Stimulated activated CD4-positive, alpha-beta T cell treated with anti-CD3 and anti-CD28 coated beads, Interleukin-12 subunit alpha, Interleukin-12 subunit beta, amount 100 ng/mL, for 24 hours (primary cell): ENCODE measurements at places on chromosomes 12 and 14.

DNA sequence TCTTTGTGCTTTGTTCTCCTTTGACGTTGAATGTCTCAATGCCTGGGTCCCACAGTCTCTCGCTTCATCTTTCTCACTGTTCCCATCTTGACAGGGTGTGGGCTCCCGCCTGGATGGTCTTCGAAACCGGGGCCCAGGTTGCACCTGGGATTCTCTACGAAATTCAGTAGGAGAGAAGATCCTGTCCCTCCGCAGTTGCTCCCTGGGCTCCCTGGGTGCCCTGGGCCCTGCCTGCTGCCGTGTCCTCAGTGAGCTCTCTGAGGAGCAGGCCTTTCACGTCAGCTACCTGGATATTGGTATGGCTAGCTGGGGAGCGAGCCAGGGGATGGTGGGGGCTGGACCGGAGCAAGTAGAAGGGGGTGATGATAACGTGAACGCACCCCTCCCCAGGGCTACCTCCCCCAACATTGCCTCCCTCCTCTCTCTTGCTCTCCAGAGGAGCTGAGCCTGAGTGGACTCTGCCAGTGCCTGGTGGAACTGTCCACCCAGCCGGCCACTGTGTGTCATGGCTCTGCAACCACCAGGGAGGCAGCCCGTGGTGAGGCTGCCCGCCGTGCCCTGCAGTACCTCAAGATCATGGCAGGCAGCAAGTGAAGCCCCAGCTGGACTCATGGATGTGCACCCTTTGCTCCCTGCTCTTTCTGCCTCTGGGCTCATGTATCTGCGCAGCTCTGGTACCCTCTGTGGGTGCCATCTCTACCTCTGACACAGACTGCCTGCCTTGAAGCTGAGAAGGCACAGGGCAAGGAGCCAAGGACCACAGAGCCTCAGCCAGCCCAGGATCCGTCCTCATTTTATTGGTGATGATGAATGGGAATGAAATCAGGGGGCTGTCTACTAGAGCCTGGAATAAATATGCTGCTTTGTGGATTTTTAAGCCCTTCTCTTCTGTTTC, 1.5 kb downstream of the NPFF start:
- DNase-seq = no peak

- DNase-seq = no peak
Observed at GRCh38 chr12:49930515-49931288, 19.8 kb upstream of the AQP2 start.

DNA sequence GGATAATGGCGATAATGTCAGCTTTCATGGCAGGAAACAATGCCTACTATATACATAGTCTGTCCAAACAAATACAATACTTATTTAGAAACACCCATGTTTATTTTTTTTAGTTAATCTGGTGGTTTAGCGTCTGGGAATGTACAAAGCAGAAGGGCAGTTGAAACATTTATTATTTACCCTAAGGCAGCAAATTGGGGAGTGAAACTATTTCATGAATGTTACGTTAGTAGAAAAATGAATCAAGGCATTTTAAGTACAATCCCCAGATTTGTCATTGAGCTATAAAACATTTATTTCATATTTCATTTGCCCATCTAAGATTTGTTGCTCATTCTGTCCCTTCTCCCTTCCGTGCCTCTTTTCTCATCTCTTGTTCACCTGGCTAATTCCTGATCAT, 87.1 kb upstream of the ATF1 start:
- no peak for DNase-seq

DNA sequence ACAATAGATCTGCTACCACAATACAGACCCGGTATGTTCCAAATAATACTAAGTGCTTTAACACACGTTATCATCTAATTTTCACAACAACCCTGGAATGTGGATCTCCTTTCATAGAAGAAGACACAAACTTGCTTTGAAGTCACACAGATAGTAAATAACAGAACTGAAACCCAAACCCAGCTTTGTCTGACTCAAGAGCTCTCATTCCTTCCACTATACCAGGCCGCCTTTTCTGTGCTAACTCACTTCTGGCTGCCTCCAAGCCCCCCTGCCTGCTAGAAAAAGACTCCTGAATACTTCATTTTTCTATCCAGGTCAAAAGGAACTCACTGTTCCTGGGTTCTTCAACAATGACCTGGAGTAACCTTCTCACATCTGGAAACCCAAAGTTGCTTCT, 37.8 kb downstream of the PRPF40B start:
- DNase-seq = no peak

DNA sequence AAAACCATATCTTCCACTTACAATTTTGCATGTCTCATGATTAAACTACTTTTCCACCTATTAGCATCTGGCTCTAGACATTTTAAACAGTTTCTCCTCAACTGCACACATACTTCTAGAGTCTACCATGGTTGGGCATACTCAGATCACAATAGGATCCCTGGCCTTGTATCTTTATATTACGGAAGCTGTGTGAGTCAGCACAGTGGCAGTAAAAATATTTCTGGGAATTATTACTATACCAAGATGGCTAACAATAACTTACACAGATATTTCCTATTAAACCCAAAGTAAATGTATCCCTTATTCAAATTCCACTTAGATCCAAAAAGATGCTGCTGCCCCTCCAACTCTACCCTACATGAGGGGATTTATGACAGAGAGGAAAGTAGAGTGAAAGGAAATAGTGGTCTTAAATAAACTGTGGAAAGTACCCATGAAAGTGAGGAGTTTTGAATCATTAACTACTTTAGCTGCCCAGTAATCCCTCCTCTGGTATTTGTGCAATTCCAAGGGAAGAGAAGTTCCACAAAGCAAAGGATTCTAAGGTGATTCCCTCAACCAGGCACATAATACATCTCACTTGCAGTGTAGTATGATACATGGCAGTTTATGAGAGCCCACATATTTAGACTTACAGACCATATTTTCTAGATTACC, 14.0 kb upstream of the CPSF6 start:
- DNase-seq = no peak

GRCh38 chr12:105948331-105948730, 190.4 kb downstream of the NUAK1 start:
- no peak for DNase-seq

- no peak for DNase-seq
Observed at GRCh38 chr14:78253986-78254385, 83.8 kb downstream of the NRXN3 start.

DNA sequence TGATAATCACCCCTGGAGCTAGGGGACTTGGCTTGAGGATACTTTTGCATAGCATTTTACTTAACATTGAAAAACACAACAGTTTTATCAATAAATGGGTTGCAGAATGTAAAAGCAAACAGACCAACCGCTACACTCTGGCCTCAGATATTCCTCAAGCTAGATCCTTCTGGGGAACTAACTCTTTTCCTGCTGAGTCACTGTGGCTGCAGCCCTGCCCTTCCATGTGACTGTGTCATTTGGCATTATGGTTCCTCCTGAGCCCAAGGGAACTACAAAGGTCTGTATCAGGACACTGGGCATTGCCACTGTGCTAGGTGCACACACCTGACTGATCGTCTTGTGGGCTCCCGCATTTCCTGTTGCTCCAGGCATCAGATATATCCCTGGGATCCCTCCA, 56.6 kb downstream of the TTC9 start:
- no peak for DNase-seq

GRCh38 chr12:108581311-108582227, 16.3 kb downstream of the TMEM119 start:
- DNase-seq = no peak

- no peak for DNase-seq
Observed at GRCh38 chr12:108821407-108822397, 35.7 kb downstream of the SSH1 start.

- no peak for DNase-seq
Observed at GRCh38 chr14:104971447-104972240, 6.5 kb downstream of the AHNAK2 start.

- no peak for DNase-seq
Observed at GRCh38 chr12:11684393-11684792, 34.9 kb downstream of the ETV6 start.

- DNase-seq = no peak
Observed at GRCh38 chr12:82359115-82359478, 768 bp downstream of the METTL25 start.

- DNase-seq = peak; percentile 8
Observed at GRCh38 chr12:124036657-124037109, 63.7 kb downstream of the ZNF664 start.

DNA sequence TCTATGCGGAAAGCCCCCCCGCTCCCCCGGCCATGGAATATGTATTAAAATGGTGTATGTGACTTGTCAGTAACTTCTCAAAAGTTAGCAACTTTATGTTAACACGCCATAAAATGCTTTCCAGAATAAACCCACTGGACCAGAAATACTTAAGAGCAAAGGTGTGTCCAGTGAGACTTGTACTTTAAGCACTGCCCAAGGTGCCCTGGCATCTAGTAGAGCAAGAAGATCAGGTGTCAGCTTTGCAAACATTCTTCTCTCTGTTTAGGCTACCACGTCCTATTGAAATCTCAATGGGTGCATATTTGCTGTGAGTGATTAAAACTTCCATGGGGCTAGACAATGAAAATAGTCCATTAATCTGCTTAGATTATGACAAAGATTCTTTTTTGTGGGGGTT, 201.2 kb downstream of the ESR2 start:
- no peak for DNase-seq

GRCh38 chr14:104072586-104072985, 12.9 kb upstream of the ASPG start:
- no peak for DNase-seq

GRCh38 chr14:94373708-94374107, 14.7 kb downstream of the SERPINA1 start:
- DNase-seq = no peak

DNA sequence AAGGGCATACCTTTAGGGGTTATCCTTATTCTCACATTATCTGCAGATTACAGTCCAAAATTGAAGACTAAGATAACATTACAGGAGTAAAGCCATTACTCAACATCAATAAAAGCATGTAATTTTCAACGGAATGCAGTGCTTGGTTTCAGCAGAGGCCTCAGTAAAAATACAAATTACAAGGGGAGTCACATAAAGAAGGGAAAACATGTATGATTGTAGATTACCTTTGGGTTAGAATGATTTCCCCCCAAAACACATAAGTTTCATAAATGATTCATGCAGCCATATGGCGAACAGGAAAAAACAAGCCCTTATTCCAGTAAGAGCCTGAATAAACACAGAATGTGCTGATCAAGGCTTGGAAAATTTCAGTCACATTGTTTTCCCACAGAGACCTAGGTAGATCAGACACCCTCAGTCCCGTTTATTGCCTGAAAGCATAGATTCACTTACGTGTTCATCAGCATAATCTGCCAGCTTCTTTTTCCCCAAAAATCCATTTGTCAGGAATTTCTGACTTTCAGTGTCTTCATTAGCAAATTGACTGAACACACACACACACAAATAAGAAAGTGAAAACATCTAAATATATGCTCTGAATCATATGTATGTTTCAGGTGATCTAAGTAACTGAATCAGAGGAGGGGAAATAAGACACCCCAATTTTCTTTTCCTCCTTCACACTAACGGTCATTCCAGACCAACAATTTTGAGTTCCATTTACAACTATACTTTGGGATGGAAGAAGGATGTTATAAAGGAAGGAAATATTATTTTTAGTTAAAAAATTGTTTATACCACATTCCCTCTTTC, 37.5 kb downstream of the SLC38A4 start:
- no peak for DNase-seq

DNA sequence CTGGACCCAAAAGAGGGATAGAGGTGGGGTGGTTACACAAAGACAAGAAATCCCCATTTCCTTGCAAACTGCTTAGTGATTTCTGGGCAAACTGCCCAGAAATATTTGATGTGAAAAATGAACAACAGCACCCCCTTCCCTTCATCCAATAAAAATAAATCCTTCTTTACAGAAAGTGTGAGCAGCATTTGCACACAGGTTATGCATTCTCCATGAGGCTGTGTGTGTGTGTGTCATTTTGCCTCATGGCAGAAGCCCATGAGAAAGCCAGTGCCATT, 17.2 kb upstream of the NRXN3 start:
- no peak for DNase-seq

DNA sequence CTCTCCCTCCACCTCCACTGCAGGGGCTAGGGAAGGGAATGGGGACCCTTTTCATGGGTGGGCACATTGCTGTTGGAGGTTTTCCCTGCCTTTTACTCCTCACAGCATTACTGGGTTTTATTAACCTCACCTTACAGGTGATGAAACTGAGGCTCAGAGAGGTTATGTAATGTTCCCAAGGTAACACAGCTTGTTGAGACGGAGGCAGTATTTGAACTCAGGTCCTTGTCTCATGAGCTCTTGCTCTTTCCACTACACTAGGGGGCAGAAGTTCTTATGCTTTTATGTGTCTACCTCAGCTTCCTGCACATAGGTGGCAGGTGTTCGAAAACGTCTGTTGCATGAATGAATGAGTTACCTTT, 11.7 kb downstream of the CISTR start:
- no peak for DNase-seq

GRCh38 chr12:34607520-34608195, 585.4 kb downstream of the ALG10 start:
- DNase-seq = no peak

DNA sequence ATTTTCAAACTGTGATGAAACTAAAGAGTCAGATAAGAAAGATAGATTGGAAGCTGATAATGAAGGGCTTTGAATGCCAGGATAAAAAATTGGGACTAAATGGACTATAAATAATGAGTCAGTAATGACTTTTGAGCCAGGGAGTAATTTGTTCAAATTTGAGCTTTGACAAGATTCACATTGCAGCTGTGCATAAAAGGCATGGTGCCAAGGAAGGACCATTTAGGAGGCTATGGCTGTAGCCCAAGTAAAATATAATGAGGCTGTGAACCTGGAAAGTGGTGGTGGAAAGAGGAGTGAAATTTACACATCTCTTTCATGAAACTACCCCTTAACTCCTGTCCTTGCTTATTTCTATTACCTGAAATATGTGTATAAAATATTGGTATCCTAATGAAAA, 218.5 kb downstream of the SLC6A15 start:
- DNase-seq = no peak

GRCh38 chr14:50656776-50657175, 11.3 kb downstream of the SAV1 start:
- no peak for DNase-seq

DNA sequence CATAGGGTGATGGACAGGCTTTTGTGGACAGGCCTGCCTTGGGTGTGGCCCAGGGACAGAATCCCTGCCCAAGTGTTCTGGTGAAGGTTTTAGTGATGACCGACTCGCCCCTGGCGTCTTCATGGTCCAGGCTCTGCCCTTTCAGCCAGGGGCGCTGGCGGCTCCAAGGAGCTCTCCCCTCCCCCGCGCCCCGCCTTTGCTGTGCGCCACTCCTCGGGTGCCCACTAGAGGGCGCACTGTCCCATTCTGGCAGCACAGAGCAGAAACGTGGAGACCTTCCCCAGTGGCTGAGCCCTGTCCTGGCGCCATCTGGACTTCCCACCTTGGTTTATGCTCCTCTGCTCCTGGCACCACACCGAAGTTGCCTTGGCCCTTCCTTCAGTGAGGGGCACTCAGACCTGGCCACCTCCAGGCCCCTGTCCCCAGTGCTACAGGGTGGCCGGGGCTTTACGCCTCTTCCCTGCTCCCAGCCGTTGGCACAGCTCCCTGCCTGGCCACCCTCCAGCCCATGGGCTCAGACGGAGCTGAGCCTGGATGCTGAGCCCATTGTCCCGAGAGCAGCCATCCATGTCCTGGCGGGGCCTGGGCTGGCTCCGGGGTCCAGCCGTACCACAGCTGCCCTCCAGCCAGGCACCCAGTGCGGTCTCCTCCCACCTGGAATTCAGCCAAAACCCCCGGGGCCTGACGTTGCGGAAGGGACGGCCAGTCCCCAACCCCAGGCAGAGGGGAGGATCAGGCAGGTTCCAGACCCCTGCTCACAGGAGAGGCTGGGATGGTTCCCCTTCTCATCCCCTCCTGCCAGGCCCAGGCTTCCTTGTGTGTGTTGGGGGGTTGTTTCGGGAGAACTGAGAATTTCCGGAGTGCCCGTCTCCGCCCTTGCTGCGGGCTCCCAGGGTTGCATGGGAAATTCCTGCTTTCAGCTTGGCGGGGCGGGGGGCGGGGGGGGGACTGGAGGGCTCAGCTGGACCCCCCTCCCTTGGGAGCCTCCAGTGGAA, 5.6 kb upstream of the CRIP1 start:
- peak; percentile 88 for DNase-seq
